Cerebellum (tissue), 4 donors: ENCODE measurements at places on chromosomes 5 and 9. TPM values are rescaled to one million over a fixed set of nuclear protein-coding genes. Genes with fewer than 3 reads are reported as not detected.

DNA sequence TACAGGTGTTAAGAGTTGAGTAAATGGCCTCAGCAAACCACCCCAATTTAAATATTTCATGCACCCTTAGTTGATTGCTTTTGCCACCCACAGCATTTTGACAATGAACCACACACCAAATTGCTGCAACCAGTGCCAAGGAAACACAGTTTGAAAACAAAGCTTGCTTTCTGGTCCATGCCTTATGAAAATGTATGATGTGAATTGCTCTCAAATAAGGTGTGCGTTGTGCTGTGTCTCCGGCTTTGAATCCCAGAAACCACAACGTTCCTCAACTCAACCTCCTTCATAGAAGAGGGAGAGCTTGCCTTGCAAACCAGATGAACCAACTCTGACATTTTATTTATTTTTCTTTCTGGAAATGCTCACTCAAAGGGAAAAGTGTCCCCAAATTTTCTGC is 762.7 kb downstream of the TLE1 start:
- no peak for DNase-seq

Gene ACSL6
- 55.9 TPM for total RNA-seq

- no peak for DNase-seq
Observed at GRCh38 chr5:11180890-11181289, 419.9 kb upstream of the DAP start.

DNA sequence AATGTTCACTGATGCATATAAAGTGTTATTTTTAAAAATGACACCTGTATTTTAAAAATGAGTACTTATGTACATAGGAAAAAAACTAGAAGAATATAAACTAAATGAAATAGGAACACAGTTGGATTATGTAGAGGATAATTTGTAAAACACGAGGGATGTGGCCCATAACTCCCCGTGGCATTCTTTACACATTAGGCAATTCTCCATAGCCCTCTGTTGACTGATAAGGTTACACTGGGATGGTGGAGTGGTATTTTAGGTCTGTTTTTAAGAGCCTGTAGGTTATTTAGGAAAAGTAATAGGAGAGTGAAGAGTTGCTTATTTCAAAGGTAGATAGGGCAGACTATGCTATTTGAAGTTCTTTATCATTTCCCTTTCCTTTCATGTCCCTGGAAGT is 1.8 kb downstream of the CAVIN4 start:
- DNase-seq, result no peak

Gene SAXO1
- under 0.01 TPM for total RNA-seq

Gene FAM78A
- 1.7 TPM for total RNA-seq

Gene TRIM7
- total RNA-seq, result 3.0 TPM

DNA sequence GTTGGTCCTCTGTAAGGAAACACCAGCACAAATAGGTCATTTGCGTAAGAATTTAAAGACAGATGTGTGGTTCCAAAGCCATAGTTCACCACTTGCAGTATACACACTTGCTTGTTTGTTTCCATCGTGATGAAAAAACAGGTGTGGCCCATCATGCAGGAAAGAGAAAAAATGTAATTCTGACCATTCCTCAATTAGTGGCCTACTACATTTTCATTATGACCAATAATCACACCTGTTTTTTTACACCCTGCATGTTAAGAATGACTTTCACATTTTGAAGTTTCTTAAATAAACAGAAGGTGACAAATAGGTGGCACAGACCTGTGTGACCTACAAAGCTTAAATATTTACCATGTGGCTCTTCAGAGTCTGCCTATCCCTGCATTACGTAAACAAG is 2.2 kb upstream of the ICE1 start:
- DNase-seq, result no peak

DNA sequence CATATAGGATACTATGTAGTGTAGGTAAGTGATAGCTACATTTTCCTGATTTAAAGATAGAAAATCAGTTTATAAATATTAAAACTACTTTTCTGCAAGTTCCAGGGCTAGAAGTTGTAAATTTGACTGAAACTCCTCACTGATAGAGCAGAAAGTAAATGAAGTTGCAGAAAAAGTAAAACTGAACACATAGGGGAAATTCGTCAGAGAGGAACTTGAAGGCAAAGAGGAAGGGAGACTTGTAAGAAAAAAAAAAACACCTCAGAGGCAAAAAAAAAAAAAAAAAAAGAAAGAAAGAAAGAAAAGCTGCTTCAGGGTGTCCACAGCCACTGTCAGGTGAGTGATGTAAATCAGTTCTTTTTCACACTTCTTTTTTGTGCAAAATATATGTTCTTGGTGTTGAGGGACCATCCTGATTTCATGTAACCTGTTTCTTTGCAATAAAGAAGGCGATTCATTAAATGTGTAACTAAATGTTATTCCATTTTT is 336.2 kb upstream of the ZNF462 start:
- DNase-seq, result no peak

Gene TIMD4
- total RNA-seq, result 0.45 TPM

Gene ARID3C
- total RNA-seq, result 0.45 TPM

Gene SHOC1
- total RNA-seq, result not detected

Gene FCN2
- not detected for total RNA-seq

GRCh38 chr9:95870906-95871305 is 4.6 kb upstream of the ERCC6L2 start:
- DNase-seq, result no peak

Gene HCN1
- total RNA-seq, result 32.5 TPM

DNA sequence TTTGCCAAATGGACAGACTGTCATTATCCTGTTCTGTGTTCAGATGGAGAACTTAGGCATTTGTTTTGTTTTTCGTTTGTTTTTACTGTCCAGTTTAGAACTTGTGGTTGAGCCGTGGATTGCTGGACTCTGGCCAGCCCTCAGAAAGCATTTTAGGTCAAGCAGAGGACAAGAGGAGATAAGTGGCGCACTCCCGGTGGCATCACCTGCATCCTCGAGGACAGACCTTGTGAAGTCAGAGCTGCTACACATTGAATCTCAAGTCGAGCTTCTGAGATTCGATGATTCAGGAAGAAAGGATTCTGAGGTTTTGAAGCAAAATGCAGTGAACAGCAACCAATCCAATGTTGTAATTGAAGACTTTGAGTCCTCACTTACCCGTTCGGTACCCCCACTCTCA is 8.9 kb downstream of the MTRR start:
- DNase-seq, result no peak
